ENCODE measurements at places on chromosomes 13 and 19.

GRCh38 chr19:47152205-47152604 is 21.6 kb downstream of the SAE1 start:
- DNase-seq: no peak

DNA sequence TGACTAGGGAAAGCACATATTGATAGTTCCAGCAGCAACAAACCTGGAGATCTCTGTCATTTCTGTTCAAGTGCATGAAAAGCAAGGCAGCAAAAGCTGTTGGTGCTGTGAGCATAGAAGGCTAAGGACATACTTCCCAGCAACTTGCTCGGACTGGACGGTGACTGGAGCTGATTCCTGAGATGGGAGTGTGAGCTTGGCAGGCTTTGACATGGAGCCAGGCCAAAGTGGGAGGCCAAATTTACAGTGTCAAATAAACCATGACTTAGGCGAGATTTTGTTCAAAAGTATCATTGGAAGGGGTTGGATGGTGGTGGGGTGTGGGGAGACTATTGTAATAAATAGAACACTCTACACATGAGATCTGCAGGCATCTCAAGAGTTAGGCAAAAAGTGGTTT is 5.9 kb upstream of the ARGLU1 start:
- DNase-seq: no peak

- no peak for DNase-seq
These were observed 2.6 kb upstream of the CYP4F11 start for GRCh38 chr19:15936950-15937349.

GRCh38 chr13:31088826-31089420 is 72.8 kb downstream of the HSPH1 start:
- DNase-seq: no peak

DNA sequence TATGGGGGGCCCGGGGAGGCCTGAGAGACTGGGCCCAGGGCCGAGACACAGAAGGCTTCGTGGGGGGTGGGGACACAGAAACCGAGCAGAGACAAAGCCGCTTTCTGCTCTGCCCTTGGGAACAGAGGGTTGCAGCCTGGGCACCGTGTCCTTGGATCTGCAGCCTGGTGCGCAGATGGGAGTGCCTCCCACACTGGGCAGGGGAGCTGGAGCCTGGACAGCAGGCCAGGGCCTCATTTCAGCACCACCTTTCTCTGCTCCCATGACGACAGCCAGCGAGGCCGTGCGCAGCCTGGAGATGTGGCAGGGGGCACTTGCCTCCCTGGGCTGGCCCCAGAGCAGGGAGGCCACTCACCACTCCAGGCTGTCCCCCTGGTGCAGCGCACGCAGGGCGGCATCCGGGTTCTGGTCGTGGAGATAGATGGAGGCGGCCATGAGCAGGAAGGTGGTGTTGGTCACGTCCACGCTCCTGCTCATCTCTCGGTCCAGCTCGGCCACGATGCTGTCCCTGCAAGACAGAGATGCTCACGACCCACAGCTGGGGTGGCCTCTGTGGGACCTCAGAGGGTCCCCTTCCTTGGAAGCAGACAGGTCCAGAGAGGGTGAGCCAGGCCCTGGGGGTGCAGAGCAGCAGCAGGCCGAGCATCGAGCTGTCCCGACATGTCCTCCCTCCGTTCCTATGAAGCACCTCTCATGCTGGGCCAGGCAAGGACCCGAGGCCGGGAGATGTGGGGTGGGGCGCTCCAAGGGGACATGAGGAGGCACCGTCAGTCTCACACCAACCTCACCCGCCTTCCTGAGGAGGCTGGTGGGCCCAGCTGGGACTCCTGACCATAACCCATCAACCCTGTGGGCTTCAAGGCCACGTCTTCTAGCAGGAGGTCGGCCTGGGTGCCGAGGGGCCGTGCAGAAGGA is 10.9 kb upstream of the CERS1 start:
- DNase-seq: no peak

DNA sequence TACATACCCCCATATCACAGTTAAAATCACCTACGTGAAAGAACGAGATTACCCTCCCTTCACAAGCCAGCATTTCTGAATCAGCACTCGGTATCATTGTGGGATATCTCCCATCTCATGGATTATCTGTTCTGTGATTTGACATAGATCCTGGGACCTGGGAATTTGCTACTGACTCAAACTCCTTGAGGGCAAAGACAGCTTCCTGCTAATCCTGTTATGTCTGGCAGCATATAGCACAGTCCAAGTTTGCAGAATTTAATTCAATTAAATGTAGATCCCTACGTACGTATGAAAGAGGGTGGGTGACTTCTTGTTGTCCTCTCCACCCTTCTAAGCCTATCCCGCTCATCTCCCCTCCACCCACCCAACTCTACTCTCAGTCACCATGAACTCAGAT is 476.5 kb downstream of the KLF5 start:
- DNase-seq: no peak

GRCh38 chr19:51317376-51317775 is 5.9 kb downstream of the IGLON5 start:
- no peak for DNase-seq

DNA sequence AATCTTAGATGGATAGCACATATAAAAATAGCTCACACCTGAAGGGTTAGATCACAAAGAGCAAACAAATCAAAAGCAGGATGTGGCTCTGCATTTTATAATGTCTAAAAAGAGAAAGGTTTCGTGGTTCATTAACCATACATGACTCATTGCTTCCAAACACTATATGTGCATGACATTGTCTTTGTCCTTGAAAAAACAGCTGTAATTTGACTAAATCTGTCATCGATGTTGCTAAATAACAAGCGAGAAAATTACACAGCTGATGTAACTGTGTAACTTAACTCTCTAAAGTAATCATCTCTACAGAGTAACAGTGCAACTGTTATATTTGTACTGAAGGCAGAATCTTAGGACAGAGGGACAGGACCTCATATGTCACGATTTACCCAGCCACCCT is 383.1 kb upstream of the GPC6 start:
- no peak for DNase-seq

DNA sequence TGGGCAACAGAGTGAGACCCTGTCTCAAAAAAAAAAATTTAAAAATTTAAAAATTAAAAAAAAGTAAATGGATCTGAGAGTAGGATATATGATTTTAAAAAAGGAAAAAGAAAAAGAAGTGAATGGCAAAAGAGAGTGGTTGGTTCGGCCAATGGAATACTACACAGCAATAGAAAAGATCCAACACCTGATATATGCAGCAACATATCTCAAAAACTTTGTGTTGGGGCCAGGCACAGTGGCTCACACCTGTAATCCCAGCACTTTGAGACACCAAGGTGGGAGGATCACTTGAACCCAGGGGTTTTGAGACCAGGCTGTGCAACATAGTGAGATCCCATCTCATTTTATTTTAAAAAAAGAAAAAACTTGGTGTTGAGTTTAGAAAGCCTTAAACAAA is 1.4 kb upstream of the LYPD3 start:
- no peak for DNase-seq

- no peak for DNase-seq
These were observed 11.6 kb downstream of the FUZ start for GRCh38 chr19:49801401-49801888.

- no peak for DNase-seq
These were observed 536.0 kb downstream of the MYO16 start for GRCh38 chr13:109165417-109165904.

- DNase-seq: no peak
These were observed 241.1 kb upstream of the ZNF507 start for GRCh38 chr19:32104153-32104849.

- DNase-seq: no peak
These were observed 27.3 kb downstream of the RUBCNL start for GRCh38 chr13:46359714-46360113.

- DNase-seq: no peak
These were observed 73.3 kb upstream of the NBEA start for GRCh38 chr13:34868733-34869132.

GRCh38 chr13:79128158-79128557 is 277.9 kb downstream of the RBM26 start:
- DNase-seq: no peak

GRCh38 chr19:9962623-9963290 is 26.4 kb upstream of the OLFM2 start:
- DNase-seq: no peak

GRCh38 chr13:108943842-108944241 is 314.4 kb downstream of the MYO16 start:
- DNase-seq: no peak

DNA sequence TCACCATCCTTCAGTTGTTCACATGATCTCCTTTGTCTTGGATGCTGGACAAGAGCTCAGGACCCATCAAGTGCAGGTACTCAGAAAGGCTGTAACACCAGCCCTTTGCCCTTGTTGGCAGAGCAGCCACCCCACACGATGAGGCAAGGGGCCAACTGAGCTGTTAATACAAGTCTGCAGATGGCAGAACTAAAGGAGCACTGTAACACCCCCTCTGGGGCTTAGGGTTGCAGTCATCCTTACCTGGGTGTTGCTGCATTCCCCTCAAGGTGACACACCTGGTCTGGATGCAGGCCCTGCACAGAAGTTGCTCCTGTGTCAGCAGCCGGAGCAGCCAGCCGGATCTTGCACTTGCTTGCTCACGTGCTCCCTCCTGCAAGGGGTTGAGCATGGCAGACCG is 52.0 kb downstream of the STARD13 start:
- DNase-seq: peak; percentile 80

DNA sequence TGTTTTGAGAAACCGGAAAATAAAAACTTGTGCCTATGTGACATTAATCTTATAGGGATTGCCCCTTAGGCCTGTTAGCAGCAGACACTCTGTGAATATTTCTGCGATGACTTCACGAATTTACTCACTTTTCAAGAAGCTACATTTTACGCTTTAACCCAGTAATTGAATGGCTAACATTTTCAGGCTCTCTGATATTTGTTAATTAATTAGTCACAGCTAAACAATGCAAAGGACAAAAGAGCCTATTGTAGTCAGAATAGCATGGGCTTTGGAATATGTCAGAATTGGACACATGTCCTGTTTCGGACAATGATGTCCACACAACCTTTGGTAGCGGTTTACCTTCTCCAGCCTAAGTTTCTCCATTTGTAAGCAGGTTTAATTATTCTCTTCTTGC is 506.6 kb downstream of the EFNB2 start:
- DNase-seq: no peak

DNA sequence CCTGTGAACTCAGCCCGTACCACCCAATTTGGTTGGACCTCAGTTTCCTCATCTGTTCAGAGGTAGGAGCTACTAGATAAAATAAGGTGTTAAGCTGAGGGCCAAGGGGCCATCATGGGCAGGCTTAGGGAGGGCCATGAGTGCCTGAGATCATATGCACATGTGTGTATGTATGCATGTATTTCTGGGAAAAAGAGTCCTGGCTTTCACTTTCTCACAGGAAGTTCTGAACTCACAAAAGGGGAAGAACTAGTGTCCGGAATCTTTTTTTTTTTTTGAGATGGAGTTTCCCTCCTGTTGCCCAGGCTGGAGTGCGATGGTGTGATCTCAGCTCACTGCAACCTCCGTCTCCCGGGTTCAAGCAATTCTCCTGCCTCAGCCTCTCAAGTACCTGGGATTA is 18.9 kb downstream of the TGFB1 start:
- no peak for DNase-seq

DNA sequence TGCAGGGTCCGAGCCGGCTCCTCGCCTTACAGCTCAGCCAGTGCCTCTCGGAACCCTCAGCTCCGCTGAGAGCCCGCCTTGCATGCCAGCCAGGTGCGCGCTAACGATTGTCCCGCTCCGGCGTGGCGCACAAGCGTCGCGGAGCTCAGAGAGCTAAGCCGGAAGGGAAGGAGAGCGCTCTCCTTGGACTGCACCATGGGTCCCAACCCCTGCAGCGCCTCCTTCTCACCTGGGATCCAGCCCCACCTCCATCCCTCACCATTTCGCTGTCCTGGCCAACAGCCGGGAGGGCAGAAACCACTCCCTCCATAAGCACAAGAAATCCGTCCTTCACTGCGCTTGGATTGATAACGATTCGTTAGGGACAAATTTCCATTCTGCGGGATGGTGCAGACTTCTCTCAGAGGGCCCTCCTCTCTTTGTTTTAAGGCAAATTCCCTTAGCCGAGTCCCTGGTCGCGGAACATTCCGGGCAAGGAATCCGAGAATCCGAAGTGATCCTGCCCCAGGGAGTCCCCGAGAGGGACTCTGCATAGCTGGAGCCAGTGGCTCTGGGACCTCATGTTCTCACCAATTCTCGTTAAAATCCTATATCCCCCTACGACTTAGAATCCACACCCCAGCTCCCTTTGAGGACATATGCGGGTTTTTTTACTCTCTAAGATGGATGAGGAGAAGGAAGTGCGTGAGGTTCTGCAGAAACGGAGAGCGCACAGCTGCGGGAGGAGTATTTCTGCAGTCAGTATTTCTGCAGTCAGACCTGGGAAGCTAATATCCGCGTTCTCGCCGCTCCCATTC is 2.8 kb downstream of the GSX1 start:
- DNase-seq: no peak

DNA sequence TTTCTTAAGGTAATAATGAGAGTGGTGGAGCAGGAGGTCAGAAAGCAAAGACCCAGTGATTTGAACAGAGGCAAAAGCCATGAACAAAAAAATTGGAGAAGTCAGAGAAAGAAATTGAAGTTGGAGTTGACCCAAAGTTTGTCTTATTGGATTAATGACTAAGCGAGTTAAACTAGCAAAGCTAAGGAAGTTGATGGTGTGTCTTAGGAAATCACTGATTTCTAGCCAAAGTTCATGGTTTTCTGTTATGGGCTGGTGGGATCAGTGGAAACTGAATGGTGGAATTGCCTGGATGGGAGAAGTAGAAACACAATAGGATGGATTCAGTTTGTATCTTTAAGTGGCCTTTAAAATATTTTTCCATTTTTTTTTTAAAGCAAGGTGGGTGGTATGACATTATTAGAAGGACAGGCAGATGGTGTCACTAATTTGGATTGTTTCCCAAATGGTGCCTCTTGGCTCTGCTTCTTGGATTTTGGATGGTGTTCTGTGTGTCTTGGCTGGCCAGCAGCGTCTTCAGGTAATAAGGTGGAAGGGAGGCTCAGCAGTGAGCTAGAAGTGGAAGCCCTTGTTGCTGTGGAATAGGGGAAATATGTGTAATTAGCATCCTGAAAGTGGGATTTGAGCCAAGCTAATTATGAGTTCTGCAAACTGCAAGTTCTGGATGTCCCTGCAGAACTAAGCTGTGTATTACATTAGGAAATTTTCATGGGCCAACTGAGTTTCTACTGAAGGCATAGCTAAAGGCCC is 302.9 kb downstream of the LMO7 start:
- DNase-seq: no peak

DNA sequence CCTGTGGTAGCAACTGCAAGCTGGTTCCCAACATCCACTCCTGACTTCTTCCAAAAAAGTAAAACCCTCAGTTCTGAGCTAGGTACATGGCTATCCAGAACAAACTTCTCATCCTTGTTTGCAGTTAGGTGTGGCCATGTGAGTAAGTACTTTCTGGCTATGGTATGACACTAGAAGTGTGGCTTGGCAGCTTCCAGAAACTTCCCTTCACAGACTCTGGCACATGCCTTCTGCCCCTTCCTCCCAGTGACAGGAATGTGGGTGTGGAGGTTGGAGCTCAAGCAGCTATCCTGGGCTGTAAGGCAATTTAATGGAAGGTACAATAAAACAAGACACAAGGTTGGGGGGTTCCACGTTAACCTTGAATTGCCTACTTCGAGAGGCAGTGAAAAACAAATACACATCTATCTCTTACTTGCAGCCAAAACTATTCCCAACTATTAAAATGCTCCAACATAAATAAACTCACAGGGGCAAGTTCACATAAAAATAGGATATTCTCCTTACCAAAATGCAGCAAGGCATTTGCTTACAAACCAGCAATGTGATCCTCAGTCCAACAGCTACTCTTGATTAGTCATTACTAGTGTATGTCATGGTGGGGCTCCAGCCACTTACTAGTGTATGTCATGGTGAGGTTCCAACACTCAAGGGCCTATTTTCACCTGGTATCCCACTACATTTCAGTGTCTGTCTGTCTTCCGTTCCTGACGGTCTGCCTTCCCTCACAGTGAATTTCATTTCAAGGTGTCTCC is 3.1 kb downstream of the SMG9 start:
- no peak for DNase-seq

All from left lobe of liver (tissue), 2 donors.